ENCODE measurements at places on chromosomes 1 and 21.

DNA sequence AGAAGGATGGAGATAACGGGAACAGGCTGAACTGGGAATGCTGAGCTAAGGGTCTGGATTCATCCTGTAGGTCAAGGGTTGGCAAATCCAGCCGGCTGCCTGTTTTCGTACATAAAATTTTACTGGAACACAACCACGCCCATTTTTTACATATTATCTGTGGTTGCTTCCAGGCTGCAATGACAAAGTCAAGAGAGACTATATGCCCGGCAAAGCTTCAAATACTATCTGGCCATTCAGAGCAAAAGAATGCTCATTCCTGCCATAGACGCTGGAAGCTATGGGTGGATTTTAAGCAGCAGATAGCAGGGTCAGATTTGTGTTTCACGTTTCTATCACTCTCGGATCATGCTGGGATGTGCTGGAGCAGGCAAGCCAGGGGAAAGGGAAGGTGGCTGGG, 137.9 kb upstream of the EDN2 start:
- no peak for DNase-seq

DNA sequence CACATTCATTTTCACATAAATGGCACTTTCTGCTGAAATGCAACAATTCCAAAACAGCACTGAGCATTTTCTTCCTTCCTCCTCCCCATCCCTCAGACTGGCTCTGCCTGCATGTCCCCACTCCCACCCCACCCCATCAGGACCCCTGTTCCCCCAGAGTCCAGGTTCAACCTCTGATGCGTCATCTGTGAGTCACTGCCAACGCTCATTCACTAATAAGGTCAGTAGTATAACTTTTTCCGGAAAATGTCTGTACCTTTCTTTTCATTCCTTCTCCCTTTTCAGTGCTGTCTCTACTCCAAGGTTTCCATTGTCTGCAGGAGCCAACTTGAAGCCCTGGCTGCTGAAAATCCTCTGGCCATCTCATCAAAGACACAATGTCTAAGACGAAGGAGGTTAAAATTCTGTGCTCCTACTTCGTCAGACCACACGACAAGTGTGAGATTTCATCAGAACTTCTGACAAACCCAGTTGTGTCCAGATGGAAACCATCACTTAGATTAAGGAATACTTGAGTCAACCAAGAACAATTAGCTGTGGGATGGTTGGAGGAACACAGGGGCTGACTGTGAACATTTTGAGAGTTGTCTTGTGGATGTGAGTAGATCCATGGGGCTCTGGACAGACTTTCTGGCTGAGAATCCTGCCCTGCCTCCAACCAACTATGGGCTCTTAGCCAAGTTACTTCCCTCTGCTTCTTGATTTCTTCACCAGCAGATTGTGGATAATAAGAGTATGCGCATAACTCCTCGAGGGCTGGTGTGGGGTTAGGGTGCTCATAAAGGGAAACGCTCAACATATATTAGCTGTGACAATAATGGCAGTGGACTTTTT, 35.6 kb upstream of the UTS2 start:
- no peak for DNase-seq

DNA sequence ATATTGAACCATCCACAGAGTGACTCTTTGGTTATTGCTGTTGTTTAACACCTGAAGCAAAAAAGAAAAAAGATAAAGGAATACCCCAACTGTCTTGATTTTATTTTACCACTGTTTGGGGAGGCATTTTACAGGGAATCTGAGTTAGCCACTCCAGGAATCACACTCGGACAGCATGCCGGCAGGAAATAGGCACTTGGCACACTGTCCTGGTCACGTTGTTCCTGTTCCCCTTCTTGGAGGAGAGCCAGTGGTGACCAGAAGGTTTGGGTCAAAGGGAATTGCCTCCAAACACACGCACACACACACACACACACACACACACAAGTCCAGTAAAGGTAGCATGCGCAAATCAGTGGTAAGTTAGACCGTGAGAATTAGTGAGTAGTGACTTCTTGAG, 13.8 kb downstream of the RGS4 start:
- no peak for DNase-seq

DNA sequence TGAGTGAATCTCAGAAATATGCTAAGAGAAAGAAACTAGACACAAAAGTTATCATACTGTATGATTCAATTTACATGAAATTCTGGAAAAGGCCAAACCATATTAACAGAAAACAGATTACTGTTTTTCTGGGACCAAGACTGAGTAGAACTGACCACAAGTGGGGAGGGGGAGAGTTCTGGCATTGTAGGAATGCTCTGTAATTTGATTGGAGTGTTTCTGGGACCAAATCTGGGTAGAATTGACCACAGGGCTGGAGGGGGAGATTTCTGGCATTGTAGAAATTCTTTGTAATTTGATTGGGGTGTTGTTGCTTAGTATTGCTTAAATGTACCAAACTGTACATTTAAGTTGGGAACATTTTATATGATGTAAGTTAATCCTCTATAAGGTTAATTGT, 3.4 kb upstream of the OR10K1 start:
- no peak for DNase-seq

DNA sequence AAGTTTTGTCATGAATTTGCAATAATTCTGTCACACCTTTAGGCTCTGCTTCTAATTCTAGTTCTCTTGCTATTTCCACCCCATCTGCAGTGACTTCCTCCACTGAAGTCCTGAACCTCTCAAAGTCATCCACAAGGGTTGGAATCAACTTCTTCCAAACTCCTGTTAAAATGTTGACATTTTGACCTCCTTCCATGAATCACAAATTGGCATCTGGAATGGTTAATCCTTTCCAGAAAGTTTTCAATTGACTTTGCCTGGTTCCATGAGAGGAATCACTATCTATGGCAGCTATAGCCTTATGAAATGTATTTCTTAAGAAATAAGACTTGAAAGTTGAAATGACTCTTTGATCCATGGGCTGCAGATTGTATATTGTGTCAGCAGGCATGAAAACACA, 19.7 kb upstream of the SFT2D2 start:
- no peak for DNase-seq

- DNase-seq, result peak; percentile 67
Observed at GRCh38 chr1:172180501-172181285, 239.8 kb upstream of the C1orf105 start.

GRCh38 chr1:108560874-108561459, 1.1 kb downstream of the EEIG2 start:
- DNase-seq, result peak; percentile 43

DNA sequence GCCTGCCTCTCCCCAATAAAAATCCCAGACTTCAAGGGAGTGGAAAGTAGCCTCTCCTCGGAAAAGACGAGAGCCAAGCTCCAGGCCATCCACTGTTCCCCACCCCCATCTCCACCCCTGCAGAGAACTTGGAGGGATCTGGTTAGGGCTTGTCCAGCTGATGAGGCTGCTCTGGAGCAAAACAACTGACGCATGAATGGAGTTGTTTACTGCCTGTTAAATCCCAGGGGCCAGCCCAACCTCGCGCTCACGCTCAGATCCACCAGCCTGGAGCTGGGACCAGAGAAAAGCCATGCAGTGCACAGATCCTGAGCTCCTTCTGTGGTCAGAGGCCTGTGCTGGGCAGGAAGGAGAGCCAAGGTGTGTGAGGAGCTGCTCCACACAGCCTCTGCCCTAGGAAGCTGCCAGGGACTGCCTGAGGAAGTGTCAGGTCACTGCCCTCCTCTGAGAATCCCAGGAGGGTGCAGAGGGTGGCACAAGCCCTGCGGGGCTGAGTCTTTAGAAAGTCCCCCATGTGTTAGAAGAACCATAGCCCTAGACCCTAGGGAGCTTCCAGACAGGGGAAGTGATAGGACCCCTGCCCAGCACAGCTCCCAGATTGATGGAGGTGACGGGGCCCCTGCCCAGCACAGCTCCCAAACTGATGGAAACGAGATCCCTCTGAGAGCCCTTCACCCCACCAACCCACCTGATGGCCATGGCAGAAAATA, 109.0 kb upstream of the IPO9 start:
- peak; percentile 74 for DNase-seq

DNA sequence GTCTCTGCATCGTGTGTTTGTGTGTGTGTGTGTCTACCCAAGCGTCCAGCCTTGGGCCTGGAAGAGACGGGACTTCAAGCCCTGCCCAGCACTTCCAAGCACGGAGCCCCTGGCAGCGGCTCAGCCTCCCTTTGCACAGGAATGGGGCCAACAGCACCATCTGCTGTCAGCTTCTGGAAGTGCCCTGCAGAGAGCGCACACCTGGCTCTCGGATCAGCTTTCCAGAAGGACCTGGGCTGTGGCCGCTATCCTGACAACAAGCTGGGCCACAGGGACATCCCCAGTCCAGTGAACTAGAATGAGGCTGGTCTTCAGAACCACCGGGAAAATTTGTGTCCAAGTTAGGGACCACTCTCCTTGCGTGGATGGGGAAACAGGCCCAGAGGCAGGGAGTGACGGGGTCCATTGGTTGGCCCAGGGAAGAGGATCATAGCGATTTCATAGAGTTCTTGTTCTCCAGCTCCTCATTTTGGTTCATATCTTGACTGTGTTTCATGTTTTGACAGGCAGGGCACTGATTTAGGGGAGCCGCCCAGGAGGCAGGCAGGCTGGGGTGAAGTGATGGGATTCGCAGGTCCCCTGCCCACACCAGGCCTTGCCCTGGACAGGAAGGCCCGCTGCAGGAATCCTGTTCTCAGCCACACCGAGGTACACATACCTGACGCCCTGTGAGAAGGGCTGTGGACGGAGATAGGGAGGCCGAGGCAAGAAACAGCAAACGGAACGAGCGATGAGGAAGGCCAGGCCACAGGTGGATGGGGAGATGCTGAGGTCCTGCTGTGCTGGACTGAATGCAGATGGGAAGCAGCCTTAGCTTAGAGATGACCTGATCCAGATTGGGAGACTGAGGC, 38.4 kb downstream of the TAS1R2 start:
- peak; percentile 89 for DNase-seq

DNA sequence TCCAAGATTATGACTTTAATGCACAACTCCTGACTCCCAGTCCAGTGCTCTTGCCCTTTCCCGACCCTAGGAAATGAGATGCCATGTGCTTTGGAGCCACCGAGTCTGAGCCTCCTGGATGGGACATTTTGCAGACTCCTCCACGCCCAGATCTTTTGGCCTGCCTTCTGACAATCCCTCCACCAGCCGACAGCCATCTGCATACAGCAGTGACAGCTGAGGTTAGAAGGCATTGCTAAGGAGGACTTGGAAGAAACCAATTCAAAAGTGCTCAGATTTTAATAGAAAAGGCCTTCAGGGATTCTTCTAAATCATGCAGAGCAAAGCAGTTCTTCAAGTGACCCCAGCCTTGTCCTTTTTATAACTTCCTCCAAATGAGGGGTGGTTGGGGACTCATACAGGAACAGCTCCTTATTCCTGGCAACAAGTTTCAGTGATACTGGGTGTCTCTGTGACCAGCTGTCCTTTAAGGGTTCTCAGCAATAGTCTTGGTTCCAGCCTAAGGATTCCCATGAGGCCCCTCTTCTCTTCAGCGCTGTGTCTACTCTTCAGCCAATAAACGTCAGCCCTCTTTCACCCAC, 369.3 kb downstream of the PBX1 start:
- DNase-seq, result no peak

DNA sequence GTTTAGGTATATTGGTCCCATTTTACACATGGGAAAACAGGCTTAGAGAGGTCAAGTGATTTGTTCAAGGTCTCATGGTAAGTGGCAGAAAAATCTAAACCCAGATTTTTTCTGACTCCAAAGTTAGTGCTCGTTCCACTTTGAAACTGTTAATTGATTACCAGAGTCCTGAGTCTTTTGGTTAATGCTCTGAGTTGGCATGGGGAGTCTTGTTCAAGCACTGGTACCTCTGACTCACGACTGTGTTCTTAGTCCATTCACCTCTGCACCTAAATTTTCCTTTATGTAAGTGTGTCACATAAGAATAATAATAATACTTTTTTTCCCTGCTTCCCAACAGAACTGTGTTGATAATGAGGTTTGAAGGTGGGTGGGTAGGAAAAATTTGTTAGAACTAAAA, 59.3 kb downstream of the VANGL2 start:
- DNase-seq, result no peak

DNA sequence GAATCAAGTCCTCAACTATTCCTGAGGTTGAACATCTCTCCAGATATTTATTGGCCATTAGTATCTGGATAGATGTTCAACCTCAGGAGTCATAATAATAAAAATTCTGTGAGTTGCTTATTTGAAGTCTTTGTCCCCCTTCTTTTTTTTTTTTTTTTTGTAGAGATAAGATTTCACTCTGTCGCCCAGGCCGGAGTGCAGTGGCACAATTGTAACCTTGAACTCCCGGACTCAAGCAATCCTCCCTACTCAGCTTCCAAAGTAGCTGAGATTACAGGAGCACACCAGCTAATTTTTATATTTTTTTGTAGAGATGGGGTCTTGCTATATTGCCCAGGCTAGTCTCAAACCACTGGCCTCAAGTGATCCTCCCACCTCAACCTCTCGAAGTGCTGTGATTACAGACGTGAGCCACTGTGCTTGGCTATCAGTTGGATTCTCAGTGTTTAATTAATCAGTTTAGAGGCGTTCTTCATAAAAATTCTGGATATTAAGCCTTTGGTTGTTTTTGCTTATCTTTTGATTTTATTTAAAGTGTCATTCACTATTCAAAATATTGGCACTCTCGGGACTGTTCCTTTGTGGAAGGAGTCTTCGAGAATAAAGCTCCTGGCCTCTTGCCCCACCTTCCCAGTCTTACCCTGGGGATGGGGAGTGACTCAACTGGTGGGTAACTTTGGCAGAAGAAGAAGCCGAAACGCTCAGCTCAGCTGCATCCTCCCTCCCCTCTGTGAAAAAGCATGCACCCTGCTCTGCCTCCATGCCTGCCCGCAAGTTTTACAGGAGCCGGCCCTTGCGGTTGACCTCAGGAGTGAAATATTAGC, 11.2 kb upstream of the HYI start:
- DNase-seq, result no peak

GRCh38 chr21:33811167-33812010, 104.2 kb downstream of the ATP5PO start:
- DNase-seq, result no peak

GRCh38 chr1:85199667-85200462, 951 bp downstream of the SYDE2 start:
- no peak for DNase-seq

- DNase-seq, result no peak
Observed at GRCh38 chr1:205842229-205842628, 7.7 kb downstream of the PM20D1 start.

GRCh38 chr1:157325220-157325619, 187.0 kb upstream of the ETV3 start:
- no peak for DNase-seq

DNA sequence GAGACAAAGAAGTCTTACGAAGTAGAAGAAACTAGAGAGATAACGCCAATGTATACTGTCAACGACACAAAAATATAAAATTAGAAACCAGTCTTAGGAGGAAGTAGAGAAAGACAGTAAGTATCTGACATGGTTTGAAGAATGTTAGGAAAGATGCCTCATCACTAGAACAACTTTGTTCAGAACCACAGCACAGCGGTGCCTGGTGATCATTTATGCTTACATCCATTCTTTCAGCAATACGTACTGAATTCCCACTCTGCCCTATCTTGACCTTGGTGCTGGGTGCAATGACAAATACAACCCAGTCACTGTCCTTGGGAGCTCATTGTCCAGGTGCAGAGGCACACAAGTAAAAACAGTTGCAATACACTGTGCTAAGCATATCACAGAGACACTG, 104.4 kb downstream of the TM2D1 start:
- DNase-seq, result no peak

- DNase-seq, result no peak
Observed at GRCh38 chr1:193558491-193559028, 372.1 kb upstream of the B3GALT2 start.
